ENCODE measurements at places on chromosomes 3 and 15. TPM values are rescaled to one million over a fixed set of nuclear protein-coding genes. Genes with fewer than 3 reads are reported as not detected.

GRCh38 chr3:15284121-15284889 is 48.1 kb downstream of the SH3BP5 start:
- no peak for DNase-seq

Gene CCR5
- polyA plus RNA-seq: 0.54 TPM

Gene SPG21
- 62.9 TPM for polyA plus RNA-seq

DNA sequence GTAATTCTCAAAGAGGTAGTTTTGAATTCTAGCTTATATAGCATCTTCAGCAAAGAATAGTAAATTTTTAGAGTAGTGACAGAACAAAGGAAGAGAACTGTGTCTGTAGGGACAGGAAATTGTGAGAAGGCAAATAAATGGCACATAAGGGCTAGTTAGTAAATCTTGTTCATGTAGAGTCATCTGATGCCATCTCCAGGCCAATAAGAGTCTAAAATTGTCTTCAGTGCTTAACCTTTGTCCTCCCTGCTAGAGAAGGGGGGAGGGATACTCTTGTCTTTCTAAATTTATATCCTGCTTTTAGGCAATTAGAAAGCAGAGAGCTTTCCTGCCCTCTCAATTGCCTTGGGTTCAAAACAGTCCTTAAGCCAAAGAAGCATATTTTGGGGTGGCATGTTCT is 87.0 kb upstream of the DNAJC19 start:
- DNase-seq: no peak

DNA sequence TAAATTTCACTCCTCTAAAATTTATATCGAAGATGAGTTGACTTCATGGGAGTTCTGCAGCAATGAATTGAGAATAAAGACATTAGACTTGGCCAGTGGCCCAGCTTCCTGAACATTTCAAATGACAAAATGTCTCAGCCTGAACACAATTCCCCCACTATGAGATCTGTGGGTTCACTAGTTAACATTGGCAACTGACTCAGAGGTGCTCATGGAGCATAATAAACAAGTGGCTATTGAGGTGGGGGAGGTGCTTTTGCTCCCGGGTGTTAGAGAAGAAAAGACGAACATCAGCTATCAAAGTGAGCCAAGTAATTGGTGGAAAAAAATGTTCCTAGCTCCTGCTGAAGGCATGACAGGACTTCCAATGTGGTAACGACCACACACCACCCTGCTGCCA is 6.3 kb downstream of the ATP13A4 start:
- DNase-seq: no peak

Gene SGO1
- polyA plus RNA-seq: 3.4 TPM

- no peak for DNase-seq
Observed at GRCh38 chr15:73984208-73984979, 7.7 kb downstream of the STOML1 start.

Gene ITGA11
- not detected for polyA plus RNA-seq

GRCh38 chr3:877001-877400 is 215.8 kb upstream of the CNTN6 start:
- DNase-seq: no peak

GRCh38 chr3:189132231-189132671 is 39.5 kb upstream of the TPRG1 start:
- peak; percentile 13 for DNase-seq

- no peak for DNase-seq
Observed at GRCh38 chr15:73771385-73772045, 18.4 kb upstream of the INSYN1 start.

Gene NEK4
- 13.6 TPM for polyA plus RNA-seq

Gene PIF1
- polyA plus RNA-seq: 2.3 TPM

DNA sequence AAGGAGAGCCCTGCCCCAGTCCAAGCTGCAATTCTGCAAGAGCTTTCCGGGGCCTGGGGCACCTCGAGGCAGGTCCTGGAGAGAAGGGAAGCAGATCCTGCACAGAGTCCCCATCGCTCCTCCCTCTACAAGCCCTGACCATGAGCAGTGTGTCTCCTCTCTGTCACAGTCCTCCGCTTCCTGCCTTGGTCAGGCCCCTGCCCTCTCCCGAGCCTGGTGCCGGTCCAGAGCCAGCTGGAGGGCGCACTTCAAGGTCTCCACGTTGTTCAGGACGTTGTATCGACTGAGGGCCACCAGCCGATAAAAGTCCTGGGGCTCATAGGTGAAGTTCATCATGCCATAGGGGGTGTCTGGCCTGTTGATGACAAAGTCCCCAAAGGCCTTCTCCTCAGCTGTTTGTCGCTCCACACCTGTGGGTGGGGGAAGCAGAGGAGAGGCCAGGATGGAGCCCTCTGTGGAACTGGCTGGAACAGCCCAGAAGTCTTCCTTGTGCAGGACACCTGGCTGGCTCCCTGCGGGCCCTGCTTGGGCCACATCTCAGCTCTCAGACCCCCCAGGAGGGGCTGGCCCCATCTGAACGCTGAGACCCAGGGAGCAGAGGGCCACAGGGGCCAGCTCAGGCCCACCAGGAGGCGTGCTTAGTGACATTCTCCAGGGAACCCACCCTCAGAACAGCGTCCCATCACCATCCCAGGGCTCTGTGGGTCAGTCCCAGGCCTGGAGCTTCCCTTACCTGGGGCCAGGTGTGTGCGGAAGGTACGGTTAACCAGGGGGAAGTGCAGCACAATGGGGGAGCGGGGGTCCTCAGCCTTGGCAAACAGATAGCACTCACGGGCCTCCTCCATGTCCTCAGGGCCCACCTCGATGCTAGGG is 14.4 kb downstream of the PLA2G4F start:
- DNase-seq: no peak

Gene NR2E3
- 0.18 TPM for polyA plus RNA-seq

Gene TRAT1
- not detected for polyA plus RNA-seq

Data from keratinocyte (primary cell).